HFFc6 (cell line): ENCODE measurements at places on chromosomes 6 and 20. TPM values are rescaled to one million over a fixed set of nuclear protein-coding genes. Genes with fewer than 3 reads are reported as not detected.
A peak's percentile ranks its signal among the peaks of the same experiment; 100 is the strongest.

PGC gene
- not detected in 2 replicates for total RNA-seq

GRCh38 chr20:57330998-57331397, 1.4 kb downstream of the SPO11 start:
- no peak for DNase-seq

LST1 gene
- not detected in 3 replicates for total RNA-seq

GRCh38 chr6:43181942-43182860, at the start of gene CUL9:
Gene CUL9 (plus strand): TSS chr6:43182196. CDS start chr6:43184311, 2,115 bp downstream.
- DNase-seq: peak; percentile 45

CRISP3 gene
- total RNA-seq: not detected in 3 replicates

GRCh38 chr20:62822788-62823651, 6.2 kb downstream of the COL9A3 start:
- DNase-seq: no peak

CARMIL1 gene
- total RNA-seq: 12.2 to 13.9 TPM (median 12.8 TPM) in 3 replicates

UST gene
- total RNA-seq: 11.9 to 16.7 TPM (median 14.6 TPM) in 3 replicates

BPIFB1 gene
- total RNA-seq: not detected in 3 replicates

DNA sequence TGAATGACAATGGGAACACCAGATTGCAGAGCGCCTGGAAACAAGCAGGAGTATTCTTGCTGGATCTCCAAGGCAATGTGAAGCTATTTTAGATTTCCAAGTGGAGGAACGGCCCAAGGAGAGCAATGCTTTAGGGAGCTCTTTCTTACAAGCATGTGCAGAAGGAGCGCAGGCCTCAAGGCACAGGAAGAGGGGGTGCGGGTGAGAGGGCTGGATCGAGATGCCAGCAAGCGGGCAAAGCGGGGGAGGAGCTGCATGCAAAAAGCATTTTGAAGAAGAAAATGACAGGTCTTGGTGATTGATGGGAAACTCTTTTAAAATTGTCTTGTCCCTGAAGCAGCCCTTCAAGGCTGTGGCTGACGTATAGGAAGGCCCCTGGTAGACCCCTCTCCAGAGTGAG, 171.9 kb downstream of the QRSL1 start:
- DNase-seq: no peak

- DNase-seq: no peak
These were observed 4.9 kb downstream of the TUBB1 start for GRCh38 chr20:59024111-59024530.

TRIM39 gene
- 10.0 to 10.8 TPM (median 10.1 TPM) in 3 replicates for total RNA-seq
